ENCODE measurements at places on chromosomes 6 and 20.
A peak's percentile ranks its signal among the peaks of the same experiment; 100 is the strongest.

DNA sequence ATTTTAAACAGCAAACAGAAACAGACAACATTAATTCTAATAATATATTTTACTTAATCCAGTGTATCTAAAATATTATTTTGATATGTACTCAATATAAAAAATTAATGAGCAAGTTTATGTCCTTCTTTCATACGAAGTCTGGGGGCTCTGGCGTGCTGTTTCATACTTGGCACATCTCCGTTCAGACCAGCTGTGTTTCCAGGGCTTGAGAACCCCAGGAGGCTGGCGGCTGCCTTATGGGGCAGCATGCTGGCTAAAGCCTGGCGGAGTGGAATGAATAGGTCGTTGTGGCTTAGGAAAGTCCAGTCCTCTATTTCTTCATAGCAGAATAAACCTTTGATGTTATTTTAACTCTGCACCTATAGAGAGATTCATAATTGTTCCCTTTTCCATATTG lies 43.3 kb downstream of the DUSP22 start:
- no peak for DNase-seq

- peak; percentile 88 for DNase-seq
Observed at GRCh38 chr6:3456898-3457709, at the start of gene SLC22A23. TSS of gene SLC22A23 (minus strand) at chr6:3457050. CDS start at chr6:3456559, 491 bp downstream.

DNA sequence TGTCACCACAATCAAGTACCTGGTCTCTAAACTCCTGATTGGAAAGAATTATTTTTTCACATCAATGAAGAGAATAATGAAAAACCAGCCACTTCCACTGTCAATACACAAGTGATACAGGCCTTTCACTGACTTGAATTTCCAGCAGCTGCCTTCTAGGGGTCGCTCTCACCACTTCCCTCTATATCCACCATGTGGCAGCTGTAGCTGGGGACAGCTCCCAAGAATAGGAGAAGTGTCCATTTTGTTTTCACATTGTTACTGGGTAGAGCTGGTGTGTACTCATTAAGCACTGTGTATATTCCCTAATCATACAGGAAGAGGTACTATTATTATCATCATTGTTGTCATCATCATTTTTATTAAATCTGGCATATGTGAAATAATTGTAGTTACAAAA lies 438.4 kb upstream of the SPTLC3 start:
- peak; percentile 36 for DNase-seq

DNA sequence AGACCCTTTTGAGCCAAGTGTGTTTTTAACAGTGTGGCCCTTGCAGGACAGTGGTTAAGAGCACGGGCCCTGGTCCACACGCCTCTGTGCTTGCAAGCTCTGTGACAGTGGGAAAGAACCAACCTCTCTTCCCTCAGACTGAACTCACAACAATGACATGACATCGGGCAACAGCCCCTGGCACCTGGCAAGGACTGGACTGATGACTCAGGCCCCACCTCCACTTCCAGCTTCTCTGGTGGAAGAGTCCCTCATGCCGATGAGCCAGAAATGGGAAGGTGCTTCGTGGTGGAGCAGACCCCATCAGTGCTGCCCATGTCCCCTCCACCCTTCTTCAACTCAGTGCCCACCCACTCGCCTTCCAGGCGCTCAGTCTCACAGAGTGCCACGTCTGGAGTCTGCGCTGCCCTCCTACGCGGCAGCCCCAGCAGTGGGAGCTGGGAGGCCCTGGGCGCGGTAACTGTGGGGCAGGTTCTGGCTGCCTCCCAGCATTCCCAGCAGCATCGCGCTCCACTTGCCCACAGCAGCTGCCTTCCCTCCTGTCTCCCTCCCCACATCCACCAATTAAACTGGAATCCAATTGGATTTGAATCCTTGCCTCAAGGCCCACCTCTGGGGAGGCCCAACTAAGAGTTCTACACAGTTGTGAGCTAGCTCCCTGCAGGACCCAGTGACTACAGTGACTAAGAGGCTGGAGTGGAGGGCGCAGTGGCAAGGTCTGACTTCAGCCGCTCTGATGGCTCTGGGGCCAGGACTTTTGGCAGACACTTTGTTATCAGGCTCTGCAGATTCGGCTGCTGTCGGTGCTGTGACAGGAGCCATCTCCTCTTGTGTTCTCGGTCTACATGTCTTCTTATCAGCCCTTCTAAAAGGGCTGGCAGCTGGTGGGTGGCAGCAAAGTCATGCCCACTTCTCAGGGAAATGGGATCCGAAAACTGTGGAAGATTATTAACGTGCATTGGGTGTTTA lies 156.8 kb upstream of the MLN start:
- no peak for DNase-seq

DNA sequence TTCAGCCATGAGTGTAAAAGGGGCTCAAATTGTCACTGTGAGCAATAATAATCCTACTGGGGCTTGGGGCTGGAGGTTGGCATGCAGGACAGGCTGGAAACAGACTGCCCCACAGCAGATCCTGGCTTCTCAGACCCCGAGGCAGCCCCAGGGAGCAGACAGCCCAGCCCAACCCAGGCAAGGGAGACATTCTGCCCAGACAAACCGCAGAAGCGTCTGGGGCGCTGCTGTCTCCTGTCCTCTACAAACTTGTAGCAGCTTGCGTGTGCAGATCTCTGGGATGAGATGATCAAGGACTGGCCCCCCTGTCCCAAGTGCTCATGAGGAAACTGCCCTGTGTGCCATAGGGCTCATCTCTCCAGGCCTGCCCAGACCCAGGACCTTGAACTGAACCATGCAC lies 84.6 kb downstream of the MAFB start:
- no peak for DNase-seq

- no peak for DNase-seq
Observed at GRCh38 chr20:40571639-40572038, 117.4 kb downstream of the MAFB start.

- no peak for DNase-seq
Observed at GRCh38 chr6:69337311-69337710, 459.5 kb downstream of the LMBRD1 start.

- DNase-seq = no peak
Observed at GRCh38 chr6:71544906-71545305, 256.3 kb downstream of the OGFRL1 start.

DNA sequence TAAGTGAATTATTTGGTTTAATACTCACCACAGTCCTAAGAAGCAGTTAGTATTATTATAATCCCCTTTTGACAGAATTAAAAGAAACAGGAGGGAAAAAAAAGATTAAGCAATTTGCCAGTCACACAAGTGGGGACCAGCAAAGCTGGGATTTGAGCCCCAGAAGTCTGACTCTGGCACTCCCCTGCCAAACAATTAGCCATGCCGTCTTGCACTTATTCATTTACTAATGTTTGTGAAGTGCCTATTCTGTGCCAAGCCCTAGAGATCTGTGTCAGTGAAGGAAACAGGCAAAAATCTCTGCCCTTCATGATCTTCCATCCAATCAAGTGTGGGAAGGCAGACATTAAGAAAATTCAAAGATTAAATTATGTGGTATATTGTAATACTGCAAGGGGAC lies 126.0 kb upstream of the TOP1 start:
- DNase-seq = no peak

DNA sequence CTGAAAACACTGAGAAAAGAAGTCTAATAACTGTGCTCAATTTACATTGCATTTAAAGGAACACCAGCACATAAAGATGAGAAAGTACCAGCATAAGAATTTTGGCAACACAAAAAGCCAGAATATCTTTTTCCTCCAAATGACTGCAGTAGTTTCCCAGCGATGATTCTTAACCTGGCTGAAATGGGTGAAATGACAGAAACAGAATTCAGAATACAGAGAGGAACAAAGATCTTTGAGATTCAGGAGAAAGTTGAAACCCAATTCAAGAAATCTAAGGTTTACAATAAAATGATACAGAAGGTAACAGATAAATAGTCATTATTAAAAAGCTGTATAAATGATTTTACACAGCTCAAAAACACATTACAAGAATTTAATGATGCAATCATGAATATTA lies 197.0 kb upstream of the EYS start:
- no peak for DNase-seq

DNA sequence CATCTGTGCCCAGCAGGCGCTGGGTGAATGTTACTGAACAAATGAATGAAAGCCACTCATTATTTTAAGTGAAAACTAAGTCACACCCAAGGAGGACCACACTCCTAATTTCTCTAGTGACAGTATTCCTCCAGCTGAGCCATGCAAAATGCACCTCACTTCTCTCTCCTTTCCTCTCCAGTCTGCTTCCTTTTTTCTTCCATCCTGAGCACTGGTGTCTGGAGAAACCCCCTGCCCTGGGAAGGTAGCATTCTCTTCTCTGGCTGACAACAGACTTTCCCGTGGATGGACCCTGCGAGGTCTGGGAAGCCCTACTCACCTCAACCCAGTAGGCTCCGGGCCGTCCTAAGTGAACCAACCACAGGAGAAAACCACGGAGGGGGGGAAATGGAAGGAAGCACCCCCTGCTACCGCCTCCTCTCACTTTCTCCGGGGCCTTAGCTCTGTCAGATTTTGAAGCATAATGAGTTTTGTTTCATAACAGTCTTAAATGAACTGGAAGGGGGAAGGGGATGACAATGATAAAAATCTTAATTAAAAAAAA lies 22.6 kb downstream of the TRERF1 start:
- no peak for DNase-seq

DNA sequence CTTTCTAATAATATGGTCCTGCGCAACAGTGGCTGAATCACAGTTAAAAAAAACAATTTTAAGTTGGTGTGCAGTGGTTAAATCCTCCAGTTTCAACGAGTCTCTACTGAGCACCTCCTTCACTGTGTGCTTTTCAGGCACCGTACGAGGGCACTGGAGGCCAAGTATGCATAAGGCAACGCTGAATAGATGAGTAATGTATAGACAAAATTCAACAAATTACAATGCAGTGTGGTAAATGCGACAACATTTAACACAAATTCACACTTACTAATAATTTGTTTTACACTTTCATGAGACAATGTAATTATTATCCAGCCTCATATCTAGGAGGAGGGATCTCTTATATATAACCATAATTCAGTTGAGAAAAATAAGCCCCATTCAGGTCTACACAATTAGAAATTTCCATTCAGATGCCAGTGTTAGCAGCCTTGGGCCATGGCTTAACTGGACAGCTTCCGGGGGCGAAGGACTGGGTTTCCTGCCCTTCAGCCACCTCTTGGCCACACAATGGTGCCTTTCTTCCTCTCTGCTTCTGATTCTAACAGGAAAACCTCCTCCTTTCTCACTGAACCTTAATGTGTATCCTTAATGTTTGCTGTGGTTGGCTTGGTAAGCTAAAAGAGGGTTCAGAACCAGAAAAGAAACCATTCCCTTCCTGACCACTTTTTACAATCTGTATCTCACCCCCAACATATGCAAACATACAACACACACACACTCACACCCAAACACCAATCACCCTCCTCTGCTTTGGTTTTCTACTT lies 51.9 kb downstream of the B4GALT5 start:
- no peak for DNase-seq

- DNase-seq = no peak
Observed at GRCh38 chr6:96795481-96795880, 41.8 kb downstream of the GPR63 start.

DNA sequence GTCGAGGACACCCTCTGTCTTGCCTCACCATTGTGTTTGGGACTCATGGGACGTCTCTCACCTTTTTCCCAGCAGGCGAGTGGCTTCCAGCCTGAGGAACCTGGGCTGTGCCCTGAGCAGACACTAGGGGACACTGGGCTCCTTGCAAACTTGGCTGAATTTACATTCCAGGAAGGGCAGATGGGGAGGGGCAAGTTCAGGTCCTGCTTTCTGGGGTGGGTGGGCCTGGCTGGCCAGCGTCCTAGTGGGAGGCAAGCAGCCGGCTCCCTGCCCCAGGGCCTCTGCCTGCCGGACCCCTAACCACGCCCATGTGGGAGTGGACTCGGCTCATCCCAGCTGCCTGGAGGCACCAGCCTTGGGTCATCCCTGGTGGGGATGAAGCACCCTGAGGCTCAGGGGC lies 48.2 kb upstream of the MLN start:
- peak; percentile 54 for DNase-seq

- DNase-seq = no peak
Observed at GRCh38 chr20:44475372-44475693, 341 bp upstream of the TTPAL start.

- DNase-seq = no peak
Observed at GRCh38 chr6:79657238-79657637, 26.1 kb downstream of the SH3BGRL2 start.
